ENCODE measurements at places on chromosomes 16 and 17.

DNA sequence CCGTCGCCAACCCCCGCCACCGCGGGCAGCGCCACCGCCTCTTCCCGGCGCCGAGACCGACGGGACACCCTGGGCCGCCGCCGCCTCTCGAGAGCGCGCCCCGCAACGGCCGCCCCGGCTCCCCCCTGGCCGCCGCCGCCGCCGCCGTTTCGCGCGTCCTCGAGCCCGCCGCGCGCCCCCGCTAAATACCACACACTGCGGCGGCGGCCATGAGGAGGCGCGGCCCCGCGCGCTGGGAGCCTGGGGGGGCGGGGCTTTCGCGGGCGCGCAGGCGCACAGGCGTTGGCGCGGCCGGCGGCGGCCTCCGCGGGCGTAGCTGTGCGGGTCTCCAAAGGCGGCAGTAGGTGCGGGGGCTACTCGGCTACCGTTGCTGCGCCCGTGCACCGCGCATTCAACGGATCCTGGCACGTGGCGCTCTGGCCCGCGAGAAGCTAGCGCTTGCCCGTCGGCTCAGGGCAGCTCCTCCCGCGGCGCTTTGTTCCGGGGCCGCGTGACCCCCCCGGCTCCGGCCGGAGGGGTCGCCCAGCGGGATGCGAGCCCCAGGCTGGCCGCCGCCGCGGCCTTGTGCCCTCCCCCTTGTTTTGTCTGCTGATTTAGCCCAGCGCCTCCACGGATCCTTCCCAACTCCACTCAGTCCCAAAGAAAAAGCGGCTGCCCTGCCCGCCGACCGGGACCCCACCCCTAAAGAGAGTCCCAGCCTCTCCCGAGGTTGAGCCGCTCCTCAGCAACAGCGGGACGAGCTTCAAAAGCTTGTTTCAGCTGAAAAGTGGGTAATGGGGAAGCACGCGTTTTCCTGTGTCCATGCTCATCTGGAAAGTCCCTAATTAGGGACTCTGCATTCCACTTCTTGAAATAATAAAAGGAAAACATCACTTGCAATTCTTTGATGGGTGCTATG lies at the start of gene SIAH1:
TSS of gene SIAH1 (minus strand) at position 161 of the 898 bp plus-strand sequence. CDS start 22,985 bp downstream, outside the sequence.
- DNase-seq = peak; percentile 78

GRCh38 chr17:82863383-82863940 lies 23.6 kb upstream of the ZNF750 start:
- DNase-seq = no peak

DNA sequence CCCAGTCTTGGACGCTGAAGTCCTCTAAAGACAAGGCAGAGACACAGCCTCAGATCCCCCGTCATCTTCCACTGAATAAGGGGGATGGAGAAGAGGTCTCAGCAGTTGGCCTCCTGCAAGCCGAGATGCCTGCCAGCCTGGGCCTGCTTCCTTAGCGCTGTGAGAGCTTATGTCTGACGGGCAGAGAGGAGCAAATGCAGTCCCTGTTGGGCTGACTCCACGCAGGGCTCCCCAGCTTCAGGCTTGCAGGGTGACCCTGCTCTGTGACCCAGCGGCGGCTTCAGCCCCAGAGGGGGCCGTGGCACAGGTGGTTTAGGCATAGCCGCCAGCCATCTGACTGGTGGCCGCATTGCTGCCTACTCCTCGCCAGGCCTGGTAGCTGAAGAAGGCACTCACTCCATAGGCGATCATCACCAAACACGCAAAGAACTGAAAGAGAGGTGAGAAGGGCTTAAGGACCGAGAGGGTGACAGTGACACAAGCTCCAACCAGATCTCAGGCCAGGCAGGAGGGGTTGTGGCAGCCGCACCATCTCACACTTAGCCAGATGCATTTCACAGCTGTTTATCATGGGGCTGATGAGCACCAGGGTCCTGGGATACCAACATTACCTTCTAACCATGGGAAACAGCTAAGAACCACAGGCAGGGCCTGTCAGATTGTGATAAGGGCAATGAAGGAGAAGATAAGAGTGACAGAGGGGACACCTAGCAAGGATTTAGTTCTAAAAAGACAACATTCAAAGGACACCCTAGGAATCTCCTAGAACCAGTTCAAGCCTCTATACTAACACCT lies 11.7 kb downstream of the ARL2BP start:
- no peak for DNase-seq

DNA sequence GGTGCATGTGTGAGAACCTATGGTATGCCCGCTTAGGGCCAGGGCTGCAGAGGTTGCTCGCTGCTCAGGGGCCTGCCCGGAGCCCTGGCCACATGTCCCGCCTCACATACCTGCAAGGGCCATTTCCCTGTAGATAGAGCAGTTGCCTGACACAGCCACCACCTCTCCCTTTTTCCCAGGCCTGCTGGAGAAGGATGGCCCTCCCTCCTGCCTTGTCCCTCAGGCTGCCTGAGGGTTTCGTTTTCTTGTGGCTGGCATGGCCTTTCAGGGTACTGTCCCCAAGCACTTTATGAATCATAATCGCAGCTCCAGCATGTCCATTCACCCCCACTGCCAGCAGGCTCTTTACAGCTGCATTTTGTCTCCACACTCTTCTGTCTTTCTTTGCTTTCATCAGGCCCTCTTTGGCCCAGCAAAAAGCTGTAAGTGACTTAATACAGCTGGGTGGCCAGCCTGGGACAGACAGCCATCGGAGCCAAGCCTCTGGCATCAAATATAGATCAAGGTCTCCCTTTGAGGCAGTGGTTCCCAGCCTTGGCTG lies 65.7 kb downstream of the MPRIP start:
- no peak for DNase-seq

GRCh38 chr17:18235743-18236256 lies 10.4 kb downstream of the LLGL1 start:
- no peak for DNase-seq

GRCh38 chr16:54006693-54007092 lies 279.9 kb downstream of the IRX3 start:
- DNase-seq = no peak

DNA sequence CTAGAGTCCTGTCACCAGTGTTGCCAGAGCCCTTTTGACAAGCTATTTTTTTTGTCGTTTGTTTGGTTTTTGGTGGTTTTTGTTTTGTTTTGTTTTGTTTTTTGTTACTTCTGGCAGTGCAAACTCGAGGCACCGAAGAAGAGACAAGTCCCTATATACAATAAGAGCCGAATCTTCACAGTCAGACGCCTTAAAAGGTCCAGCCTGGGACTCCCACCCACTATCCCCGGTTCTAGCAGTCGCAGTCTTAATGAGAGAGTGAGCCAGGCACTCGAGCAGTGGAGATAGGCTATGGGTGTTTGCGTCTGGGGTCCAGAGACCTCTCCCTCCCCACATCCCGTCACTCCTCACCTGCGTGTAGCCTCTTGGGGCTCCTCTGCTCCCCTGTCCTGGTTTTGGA lies 1.9 kb downstream of the OR1F1 start:
- DNase-seq = no peak

DNA sequence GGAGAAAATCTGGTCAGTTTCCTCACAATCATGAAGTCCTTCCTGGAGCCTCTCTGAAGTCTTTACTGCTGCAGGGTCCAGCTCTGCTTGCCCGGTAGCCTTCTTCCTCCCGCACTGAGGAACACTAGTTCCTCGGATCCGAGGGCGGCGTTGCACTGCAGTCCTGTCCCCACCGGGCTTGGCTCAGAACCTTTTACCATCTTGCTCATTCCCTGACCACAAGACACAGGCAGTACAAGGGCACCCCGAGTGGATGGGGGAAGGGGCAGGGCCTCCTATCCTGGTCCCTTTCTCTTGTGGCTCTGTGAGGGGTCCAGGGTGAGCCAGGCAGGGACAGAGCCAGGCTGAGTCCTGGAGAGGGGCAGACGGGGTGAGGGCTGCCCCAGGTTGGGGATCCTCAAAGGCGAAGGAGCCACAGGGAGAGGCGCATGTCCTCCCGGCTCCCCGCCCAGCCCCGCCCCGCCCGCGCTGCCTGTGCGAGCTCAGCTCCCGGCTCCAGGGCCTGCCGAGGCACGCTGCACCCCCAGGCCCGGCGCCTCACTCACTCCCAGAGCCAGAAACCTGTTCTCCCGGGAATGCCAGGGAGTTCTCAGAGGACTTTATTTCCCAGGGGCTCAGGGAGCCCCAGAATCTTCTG lies 1.5 kb downstream of the FOXN1 start:
- DNase-seq = no peak

DNA sequence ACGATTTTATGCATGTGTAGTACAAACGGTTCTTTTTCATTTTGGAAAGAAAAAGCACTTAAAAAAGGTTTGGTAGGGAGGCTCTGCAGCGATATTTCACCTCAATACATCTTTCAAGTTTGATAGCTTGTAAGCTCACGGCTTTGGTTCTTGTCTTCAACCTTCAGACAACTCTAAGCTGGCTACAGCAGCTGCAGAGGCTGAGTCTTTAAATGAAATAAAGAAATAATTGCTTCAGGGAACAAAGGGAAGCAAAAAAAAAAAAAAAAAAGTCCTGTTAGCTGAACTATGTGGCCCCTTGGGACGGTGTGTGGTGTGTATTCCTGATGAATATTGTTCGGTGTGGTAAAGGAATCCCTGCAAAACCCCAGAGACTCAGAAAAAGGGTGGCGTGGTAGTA lies 265.1 kb downstream of the NTN1 start:
- DNase-seq = no peak

GRCh38 chr17:62880120-62880519 lies 72.0 kb upstream of the MARCHF10 start:
- DNase-seq = no peak

DNA sequence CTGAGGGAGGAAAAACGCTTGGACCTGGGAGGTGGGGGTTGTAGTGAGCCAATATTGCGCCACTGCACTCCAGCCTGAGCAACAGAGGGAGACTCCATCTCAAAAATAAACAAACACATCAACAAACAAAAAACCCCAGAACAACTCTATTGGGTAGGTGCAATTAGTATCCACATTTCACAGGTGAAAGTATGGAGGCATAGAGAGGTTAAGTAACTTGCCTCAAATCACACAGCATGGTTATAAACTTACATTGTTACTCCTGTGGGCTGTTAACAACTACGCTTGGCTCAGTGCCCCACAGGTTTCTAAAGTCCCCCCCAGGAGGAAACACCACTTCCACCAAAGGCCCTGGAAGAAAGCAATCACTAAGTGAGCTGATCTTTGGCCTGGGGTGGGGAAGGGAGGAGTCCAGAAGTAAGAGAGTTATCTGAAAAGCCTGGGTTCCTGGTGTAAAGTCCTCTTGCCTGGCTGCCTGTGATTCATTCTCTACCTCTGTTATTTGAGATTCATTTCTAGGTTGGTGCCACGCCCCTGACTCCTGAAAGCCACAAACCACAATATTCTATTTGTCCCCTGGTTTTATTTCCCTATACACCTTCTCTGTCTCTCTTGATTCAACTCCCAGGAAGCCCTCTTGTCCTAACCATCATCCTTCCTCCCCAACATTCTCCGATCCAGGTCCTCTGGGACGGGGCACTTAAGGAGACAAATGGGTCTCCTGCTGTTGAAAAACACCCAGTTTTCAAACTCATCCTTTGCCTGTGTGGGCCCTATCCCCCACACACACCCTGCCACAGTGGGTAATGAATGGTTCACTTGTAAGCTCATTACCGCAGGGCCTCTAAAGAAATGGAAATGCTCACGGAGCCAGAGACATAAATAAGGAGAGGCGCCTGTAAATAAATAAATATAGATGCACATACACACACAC lies 195.4 kb downstream of the XYLT1 start:
- no peak for DNase-seq

DNA sequence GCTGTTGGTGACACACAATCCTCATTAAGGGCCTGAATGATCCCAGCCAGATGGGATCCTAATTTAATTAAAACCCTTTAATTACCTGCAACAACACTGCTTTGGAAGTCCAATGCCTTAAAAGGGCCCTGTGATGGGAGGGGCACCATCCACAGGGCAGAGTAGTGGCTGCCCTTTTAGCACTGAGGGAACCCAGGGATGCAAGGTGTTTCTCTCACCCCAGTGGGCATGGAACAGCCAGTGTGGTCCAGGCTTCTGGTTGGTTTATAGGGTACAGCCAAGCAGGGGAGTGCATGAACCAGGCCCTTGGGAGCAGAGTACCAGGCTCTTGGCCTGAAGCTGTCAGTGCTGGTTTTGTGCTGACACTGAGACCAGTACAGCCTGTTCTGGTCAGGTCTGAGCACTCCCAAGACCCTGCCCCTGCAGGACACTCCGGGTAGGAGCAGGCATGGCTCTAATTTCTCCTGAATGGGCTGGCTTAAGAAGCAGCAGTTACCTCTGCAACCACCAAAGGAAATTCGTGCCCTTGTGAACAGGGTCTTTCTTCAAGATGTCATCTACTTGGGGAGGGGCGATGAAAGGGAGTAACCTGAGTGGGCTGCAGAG lies 9.9 kb downstream of the NXPH3 start:
- DNase-seq = no peak

Measured in activated CD4-positive, CD25-positive, alpha-beta regulatory T cell (primary cell).